ENCODE measurements at places on chromosomes 6 and 20.

GRCh38 chr6:49556429-49556837 lies 6.0 kb downstream of the C6orf141 start:
- no peak for DNase-seq

- no peak for DNase-seq
These were observed 20.8 kb upstream of the SLCO4A1 start for GRCh38 chr20:62621251-62622110.

- DNase-seq: no peak
These were observed 182.5 kb downstream of the MAFB start for GRCh38 chr20:40506537-40506939.

DNA sequence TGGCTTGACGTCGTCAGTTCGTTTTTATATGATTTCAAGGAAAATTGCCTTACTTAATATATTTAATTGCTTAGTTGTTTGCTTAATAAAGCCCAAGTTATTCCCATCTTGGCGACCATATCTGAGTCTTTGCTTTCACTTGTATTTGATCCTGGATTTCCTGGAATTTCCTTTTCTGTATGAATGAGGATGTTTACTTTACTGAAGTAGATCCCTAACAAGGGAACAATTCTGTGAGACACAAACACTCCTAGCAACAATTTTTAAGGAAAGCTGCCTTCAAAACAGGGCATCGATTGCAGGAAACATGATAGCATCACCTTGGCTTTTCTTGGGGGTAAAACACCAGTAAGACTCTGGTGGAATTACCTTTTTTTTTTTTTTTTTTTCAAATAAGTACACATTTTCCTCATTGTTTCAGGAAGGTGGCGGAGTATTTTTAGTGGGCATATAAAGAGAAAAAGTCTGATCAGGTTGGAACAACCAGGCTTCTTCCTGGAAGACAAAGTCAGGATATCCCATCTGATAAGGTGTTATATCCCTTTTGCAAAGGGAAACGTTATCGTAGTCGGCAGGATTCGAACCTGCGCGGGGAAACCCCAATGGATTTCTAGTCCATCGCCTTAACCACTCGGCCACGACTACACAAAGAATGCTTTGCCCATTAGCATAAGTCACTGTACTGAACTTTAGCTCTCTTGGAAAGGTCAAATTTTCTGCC lies 68.5 kb upstream of the ZNF184 start:
- DNase-seq: no peak

DNA sequence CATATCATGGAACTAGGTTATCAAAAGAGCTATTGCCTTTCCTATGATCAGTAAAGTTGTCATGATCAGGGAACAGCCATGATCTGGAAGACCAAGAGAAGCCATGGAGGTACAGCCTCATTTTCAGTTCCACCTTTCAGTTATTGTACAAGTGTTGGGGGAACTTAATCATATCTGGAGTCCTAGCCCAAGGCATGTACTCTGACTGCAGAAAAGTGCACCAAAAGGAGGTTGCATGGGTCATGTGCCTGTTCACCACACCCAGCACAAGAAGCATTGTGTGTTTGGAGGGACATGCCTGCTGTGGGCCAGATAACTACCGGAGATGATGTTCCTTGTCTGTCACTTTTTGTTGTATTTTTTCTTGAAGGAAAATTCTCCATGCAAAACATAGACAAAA lies 185.8 kb upstream of the MAN1A1 start:
- no peak for DNase-seq

DNA sequence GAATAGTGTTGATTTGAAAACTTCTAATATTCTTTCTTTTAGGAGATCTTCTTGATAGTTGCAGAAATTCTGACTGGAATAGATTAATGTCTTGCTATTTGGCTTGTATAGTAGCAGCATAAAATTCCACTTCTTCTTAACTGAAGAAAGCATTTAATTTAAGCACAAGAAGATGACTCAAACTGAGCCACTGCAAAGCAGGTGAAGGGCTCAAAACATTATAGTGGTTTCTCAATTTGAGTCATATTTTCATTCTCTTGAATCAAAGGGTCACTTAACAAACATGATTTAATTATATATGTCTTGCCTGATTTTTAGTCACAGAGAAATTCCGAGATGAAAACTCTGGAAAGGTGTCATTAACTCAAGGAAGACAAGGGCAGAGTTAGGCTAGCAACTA lies 239.3 kb downstream of the ZNF217 start:
- DNase-seq: no peak

- DNase-seq: no peak
These were observed 1293.0 kb downstream of the GRIK2 start for GRCh38 chr6:102686461-102686860.

- DNase-seq: no peak
These were observed 39.5 kb upstream of the PREP start for GRCh38 chr6:105442369-105442768.

DNA sequence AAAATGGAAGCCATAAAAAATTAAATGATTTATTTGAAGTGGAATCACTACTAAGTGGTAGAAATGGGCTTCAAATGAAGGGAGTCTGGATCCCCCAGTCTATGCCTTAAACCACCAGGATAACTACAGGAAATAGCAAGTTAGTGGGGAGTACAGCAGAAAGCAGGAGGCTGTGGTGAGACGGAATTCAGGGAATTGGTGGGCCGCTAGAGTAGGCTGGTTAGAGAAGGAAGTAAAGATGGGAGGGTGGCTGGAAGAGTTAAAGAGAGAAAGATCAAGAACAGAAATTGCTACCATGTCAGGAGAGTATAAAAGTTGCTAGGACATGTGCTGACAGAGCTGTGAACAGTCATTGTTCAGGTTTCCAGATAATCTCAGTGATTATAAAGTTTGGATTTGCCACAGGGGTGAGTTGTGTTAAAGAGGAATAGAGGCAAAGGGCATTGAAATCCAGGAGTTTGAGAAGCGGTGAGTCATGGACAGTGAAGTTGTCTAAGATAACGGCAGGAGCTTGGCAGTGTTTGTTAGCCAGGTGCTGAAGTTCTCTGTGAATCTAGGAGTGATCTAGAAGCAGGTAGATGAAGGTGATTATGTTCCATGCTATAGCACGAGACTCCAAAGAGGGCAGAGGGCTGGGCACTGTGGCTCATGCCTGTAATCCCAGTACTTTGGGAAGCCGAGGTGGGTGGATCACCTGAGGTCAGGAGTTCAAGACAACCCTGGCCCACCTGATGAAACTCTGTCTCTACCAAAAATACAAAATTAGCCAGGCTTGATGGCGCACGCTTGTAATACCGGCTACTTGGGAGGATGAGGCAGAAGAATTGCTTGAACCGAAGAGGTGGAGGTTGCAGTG lies 13.7 kb upstream of the HINT3 start:
- DNase-seq: no peak

GRCh38 chr6:136526937-136527336 lies 23.3 kb downstream of the MAP7 start:
- DNase-seq: no peak

DNA sequence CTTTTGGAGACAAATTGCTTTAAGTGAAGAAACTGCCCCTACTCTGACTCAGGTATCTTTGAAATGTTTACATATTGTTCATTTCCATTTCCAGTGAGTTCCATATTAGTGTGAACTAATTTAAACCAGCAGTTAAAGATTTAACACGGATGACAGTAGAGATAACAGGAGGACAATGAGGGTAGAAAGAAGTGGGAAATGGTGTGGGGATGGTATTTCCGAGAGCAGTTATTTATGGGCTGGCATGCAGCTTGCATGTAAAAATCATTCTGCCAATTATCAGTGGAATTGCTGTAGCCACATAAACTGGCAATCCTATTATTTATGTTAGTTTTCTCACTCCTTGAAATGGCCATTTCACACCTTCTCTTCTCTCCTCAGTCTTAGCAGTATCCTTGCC lies 8.6 kb upstream of the ADGRF5 start:
- DNase-seq: no peak

DNA sequence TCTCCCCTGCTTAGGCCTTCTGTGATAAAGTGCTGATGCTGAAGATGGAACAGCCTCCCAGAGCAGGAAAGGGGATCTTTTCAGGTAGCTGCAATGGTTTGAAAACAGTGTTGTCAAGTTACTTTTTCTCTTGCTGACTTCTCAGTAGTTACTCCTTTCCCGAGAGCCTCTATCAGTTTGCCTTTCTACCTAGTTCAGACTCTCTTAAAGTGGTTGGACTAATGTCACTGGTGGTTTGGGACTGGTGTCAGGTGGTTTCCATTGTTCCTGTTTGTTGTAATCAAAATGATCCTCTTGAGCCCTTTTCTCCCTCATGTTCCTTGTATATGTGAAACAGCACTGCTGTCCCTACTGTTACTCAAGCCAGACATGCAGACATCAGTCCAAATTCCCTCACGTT lies 91.4 kb downstream of the FAM217A start:
- DNase-seq: no peak

DNA sequence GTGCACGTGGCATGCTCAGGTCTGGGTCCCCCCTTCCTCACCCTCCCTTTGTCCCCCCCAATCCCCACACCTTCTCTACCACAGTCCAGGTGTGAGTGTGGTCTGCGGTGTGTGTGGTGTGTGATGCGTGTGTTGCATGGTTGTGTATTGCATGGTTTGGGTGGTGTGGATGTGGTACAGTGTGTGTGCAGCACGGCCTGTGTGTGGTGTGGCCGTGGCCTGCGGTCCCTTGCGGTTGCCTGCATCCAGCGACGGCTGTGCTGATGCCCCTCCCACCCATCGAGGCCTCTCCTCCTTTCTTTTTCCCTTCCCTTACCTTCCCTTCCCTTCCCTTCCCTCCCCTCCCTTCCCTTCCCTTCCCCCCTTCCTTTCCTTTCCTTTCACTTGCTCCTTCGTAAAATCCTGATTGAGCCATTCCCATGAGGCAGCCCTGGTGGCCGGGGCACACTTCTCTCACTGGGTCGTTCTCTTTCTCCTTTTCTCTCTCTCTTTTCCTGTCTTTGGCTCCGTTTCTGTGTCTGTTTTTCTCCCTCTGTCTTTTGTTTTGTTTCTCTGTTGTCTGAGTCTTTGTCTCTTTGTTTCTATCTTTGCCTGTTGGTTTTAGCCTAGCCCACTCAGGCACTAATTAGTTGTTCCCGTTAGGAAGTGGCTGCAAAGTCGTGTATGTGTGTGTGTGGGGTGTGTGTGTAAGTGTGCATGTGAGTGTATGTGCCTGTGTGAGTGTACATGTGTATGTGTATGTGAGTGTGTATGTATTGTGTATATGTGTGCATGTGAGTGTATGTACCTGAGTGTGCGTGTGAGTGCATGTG lies 65.7 kb downstream of the SRC start:
- no peak for DNase-seq

- no peak for DNase-seq
These were observed 153.1 kb downstream of the TRIM27 start for GRCh38 chr6:28770732-28771131.

DNA sequence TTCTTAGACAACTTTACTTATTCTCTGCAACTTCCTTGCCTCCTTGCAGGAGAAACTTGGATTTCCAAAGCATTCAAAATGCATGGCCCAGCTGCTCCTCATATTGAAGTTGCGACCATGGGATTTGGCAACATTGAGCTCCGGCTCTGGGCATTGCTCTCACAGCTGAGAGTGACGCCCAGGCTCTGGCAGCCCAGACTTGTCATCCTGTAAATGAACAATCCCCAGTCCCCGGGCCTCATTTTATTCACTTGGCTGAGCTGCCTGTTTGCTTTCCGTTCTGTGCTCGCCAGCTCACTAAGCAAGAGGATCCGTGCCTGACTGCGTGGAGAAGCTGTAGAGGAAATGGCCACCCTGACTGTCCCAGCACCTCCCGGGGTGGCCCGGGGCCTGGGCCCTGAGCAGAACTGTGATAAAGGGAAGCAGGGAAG lies 119.5 kb upstream of the CD93 start:
- no peak for DNase-seq

DNA sequence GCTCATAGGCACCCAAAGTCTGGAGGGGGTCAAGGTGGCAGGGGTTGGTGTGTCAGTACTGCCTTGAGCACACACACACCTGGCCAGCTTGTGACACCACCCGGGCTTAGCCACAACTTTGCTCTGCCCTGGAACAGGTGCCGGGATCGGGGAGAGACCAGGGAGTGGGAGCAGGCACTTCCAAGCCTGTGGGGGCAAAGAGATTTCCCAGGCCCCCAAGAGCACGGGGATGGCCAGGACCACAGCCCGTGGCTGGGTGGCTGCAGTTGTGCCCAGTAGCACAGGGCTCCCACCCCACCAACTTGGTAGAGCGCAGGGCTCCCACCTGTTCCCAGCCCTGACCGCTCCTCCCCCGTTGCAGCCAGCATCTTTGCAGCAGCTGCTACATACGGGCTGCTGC lies 40.4 kb downstream of the WASF1 start:
- DNase-seq: no peak

DNA sequence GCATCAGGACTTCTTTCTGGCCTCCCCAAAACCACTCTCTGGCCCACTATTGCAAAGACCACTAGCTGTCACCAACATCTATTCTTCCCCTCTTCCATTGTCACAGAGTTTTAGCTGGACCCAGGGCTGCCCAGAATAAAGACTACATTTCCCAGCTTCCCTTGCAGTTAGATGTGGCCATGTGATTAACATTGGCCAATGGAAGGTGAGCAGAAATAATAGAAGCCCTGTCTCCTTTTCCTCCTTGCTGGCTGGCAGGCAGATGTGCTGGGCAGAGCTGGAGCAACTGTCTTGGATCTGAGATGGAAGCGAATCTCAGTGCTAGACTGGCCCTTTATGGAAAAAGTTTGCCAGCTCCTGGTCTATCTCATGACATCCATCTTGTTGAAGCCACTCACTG lies 97.0 kb downstream of the KCNB1 start:
- no peak for DNase-seq

DNA sequence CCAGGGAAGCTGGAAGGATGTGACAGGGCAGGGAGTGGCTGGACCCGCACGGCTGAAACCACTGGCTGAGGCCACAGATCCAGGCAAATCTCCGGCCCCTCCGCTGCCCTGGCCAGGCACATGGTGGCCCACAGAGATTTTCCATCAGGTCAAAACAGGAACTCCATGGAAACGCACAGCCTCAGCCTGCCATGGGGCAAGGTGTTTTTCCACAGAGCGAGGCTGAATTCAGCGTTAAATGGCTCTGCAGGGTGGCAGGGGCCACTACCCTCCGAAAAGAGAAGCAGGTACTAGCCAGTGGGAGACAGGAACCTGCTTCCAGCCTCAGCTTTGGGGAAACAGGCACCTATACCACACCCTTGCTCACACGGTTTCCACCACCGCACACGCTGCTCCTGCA lies 53.1 kb downstream of the PREX1 start:
- DNase-seq: no peak

GRCh38 chr20:33910529-33911327 lies 83.0 kb upstream of the RALY start:
- no peak for DNase-seq

- DNase-seq: no peak
These were observed 52.0 kb upstream of the PLEKHG1 start for GRCh38 chr6:150547502-150548222.

DNA sequence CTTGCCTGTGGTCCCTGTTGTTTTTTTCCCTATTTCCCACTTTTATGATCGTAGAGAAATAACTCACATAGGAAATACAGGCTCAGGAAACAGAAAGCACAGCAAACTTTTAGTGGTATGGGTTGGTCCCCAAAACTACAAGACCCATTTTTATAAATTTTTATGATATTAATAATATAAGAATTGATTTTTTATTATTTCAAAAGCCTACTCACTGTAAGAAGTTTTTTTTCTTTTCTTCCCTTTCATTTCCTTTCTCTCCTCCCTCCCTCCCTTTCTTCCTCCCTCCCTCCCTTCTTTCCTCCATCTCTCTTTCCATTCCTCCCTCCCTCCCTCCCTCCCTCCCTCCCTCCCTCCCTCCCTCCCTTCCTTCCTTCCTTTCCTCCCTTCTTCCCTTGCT lies 141.5 kb downstream of the ZDHHC14 start:
- DNase-seq: no peak
